ENCODE measurements at places on chromosomes 2 and 18.

GRCh38 chr2:177217247-177217843, 4.8 kb downstream of the HNRNPA3 start:
- DNase-seq, result no peak

GRCh38 chr2:179050755-179051154, 818 bp upstream of the CCDC141 start:
- no peak for DNase-seq

GRCh38 chr2:205585449-205586383, 96.6 kb upstream of the NRP2 start:
- no peak for DNase-seq

DNA sequence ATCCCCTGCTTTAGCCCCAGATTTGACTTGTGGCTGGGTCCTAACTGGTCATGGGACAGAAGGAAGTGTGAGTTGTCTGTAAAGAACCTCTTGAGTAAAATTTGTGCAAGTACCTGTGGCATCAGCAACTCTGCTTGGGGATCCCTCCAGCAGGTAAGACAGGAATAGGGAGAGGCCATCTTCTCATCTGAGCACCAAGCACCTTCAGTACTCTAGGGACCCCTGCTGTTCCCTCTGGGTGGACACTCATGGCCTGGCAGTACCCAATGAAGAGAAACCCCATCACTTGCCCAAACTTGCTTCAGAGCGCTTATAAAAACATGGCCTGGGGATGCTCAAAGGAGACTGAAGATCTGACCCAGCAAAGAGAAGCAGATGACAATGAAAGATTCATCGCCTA, 297.8 kb downstream of the SP3 start:
- no peak for DNase-seq

DNA sequence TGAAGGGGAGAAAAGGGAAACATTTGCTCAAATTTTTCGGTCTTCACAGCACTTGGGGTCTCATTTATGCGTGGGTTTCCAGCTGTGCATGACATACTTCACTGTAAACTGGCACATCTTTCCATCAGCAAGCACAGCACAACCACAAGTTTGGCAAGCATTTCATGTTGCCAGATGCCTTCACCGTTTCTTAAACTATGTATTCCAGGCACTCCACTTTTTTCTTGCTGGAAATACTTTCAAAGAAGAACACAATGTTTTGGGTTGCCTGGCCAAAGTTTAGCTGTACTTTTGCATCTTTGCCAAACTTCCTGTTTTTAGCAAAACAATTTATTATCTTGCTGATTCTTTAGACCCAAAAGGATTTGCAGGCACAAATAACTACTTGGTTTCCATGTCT, 194.6 kb upstream of the MEIS1 start:
- no peak for DNase-seq
